ENCODE measurements at places on chromosomes 4 and X.

DNA sequence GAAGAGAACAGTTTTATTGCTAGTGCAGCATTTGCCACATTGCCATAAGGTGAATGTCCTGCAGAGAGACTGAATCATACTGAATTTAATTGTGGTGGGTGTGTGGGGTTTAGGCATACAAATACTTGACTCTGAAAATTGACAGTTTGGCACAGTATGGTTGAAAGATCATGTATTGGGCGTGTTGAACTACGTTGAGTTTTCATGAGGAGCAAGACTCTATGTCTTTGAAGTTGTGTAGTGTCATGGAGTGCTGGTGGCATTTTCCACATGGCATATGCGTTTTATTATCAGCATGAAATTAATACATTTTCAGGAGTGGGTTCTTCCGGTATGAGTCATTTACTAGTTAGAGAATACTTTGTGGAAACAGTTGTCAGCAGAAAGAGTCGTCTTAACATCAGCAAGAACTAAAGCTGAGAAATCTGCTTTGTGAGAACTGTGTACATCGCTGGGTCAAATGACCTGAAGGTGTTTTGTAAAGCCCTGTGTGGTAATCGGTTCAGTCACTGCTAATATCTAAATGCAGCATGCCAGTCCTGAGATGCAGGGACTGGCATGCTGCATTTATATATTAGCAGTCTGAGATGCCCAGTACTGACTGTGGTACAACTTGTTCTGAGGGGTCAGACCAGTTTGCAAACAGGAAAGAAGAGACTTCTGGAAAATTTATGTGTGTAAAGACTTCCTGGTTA, 50.3 kb downstream of the ARHGAP10 start:
- DNase-seq: no peak

DNA sequence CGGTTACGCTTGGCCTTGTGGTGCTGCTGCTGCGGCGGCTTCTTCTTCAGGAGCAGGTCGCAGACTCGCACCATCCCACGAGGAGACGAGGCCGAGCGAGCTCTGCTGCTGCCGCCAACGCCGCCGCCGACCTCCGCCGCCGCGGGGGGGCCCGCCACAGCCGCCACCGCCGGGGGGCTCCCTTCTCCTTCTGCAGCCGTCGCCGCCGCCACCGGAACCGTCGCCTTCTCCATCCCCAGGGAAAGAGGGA, 237 bp downstream of the ANKRD17 start:
- DNase-seq: no peak

DNA sequence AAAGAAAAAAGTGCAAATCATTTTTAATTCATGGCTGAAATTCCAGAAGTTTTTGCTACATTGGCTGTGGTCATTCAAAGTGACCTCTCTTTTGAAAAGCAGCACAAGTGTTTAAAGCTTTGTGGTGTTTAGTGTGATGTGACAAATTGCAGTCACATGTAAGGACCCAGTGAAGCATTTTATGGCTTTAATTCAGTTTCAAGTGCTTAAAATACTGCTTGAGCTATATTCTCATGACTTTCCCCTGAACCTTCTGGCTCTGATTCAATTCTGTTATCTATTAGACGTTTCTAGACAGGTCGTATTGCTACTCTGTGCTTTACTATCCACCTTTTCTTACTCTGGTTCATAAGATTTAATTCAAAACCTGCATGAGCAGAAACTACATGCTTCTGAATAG, 105.8 kb downstream of the FAT4 start:
- no peak for DNase-seq

DNA sequence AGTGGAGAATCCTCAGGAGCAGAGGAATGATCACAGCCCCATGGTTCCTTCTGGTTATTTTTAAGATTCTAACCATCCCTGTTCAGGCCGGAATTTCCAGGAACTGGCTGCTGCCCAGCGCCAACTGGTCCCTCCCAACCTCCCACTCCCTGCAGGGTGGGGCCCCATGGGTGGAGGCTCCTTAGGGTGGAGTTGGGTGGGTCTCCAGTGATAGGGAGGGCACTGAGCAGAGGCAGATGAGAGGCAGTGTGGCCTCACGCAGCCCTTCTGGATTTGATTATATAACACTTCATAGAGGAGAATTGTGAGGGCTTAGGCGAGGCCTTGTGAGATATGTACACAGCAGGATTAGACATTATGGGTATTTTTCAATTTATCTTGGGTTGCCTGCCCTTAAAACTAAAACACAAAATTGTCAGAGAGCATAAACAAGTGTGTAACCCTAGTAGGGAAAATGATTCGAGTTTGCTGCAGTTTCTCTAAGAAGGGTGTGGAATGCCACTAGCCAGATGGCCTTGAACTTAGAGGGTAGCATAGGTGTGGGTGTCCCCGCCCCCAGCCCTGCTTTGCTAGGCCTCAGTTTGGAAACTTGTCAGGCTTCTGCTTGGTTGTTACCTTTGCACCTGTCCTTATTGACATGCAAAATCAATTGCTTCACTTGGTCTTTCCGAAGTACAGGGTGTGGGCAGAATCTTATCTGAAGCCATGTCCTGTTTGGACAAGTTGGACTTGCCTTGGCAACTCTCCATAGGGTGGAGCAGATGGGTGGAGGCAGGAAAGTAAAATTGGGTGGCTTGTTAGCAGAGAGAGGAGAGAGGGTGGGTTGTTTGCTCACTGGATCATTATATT, 9.4 kb downstream of the KLF3 start:
- no peak for DNase-seq

GRCh38 chr4:4791299-4792111, 68.0 kb upstream of the MSX1 start:
- no peak for DNase-seq

DNA sequence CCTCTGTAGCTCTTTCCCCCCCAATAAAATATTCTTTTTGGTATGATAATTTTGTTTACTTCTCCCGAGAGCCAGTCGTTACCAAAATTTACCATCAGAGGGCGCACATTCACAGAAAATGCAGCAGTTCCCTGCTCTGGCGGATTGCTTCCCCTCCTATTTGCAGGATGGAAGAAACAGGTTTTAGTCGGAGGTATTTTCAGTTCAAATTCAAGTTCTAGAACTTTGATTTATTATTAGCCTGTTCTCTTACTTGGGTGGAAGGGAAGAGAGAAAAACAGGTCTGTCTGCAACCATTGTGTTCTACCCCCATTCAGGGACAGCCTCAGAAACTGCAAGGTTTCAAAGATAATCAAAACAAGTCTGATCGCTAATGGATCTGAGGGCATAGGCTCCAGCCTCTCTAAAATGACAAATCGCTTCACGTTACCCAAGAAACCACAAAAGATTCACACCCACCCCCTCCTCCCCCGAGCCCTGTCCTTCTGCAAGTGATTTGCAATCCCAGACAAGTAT, 263.8 kb upstream of the RPS6KA3 start:
- DNase-seq: peak; percentile 37

DNA sequence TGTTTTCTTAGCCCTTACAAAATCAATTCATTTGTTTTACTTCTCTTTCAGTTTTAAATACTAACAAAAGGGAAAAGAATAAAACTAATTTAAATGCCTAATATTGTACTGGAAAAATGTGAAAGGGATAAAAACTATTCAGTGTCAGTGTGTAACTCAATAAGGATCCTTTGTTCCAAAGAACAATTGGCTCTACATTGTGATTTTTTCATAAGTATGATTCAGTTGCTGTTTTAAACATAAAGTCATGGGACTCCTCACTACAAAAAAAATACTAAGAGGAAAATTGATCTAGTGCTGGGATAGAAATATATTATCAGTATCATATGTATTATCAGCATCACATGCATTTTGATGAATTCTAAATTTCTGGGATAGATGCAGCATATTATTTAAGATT, 199.4 kb upstream of the TRAM1L1 start:
- DNase-seq: no peak

DNA sequence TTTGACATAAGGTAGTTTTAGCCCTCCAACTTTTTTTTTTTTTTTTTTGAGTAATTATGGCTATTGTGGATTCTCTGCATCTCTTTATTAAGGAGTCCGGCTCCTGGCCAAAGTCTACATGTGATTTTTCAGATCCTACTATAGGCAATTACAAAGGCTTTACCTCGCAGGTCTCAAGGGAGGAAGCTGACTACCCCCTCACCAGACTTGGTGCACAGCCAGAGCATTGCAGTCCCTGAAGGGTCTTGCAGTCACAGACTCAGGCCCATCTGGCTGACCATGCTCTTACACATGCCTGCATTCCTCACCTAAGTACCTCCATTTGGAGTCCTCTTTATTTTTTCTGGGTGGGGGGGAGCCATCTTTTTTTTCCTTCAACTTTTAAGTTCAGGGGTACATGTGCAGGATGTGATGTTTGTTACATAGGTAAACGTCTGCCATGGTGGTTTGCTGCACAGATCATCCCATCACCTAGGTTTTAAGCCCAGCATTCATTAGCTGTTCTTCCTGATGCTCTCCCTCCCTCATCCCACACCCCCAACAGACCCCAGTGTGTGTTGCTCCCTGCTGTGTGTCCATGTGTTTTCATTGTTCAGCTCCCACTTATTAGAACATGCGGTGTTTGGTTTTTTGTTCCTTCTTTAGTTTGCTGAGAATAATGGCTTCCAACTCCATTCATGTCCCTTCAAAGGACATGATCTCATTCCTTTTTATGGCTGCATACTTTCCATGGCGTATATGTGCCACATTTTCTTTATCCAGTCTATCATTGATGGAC, 88.4 kb upstream of the STIM2 start:
- DNase-seq: no peak

DNA sequence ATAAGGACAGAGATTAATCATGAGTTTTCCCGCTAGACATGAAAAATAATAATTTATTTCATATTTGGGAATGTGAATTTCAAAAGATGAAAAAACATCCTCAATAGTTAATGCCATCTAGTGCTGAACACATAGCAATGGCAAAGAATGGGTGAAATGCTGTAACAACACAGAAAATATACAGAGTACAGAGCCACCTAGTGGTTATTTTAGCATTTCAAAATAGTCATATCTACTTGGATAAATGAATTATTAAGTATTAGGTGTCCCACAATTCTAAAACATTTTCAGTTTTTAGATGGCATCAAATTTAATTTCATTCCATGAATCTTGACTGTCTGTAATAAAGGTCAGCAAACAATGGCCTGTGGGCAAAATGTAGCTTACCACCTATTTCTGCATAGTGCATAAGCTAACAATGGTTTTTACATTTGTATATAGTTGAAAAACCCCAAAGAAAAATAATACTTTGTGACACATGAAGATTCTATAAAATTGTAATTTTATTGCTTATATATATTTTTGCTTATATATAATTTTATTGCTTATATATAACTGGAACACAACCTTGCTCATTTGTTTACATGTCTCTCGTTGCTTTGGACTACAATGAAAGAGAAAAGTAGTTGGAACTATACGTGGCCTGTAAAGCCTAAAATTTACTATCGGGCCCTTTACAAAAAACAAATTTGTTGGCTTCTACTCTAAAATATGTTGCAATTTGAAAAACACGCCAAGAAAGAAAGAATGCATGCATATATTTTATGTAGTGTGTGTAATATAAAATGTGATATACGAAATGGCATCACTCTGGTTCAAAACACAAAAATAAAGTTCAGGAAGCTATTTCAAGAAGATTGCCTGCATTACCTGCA, 99.1 kb upstream of the FAM47C start:
- no peak for DNase-seq

- DNase-seq: no peak
Measured at GRCh38 chrX:137072396-137072795, 38.6 kb upstream of the GPR101 start.

All from activated CD4-positive, alpha-beta T cell treated with anti-CD3 and anti-CD28 coated beads, Interleukin-2, amount 50 U/mL, for 1 hour (primary cell).